ENCODE measurements at places on chromosomes 5 and 9. TPM values are rescaled to one million over a fixed set of nuclear protein-coding genes. Genes with fewer than 3 reads are reported as not detected.

DNA sequence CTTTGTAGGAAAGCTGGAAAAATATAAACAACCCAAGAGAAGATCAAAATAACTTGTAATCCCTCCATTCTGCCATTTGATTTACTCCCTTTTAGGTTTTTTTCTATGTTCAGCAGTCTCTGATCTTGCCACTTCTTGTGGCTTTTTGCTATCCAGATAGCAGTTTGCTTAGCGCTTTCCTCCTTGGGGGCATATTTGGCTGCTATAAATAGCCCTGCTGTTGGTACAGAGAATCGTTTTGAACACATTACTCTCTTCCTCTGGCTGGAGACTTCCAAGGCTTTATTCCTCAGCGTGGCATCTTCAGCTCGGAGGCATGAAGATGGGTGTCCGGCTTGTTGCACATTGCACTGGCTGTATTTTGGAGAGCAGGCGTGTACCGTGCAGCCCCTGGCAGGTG, 38.6 kb downstream of the HMCN2 start:
- DNase-seq, result no peak

DNA sequence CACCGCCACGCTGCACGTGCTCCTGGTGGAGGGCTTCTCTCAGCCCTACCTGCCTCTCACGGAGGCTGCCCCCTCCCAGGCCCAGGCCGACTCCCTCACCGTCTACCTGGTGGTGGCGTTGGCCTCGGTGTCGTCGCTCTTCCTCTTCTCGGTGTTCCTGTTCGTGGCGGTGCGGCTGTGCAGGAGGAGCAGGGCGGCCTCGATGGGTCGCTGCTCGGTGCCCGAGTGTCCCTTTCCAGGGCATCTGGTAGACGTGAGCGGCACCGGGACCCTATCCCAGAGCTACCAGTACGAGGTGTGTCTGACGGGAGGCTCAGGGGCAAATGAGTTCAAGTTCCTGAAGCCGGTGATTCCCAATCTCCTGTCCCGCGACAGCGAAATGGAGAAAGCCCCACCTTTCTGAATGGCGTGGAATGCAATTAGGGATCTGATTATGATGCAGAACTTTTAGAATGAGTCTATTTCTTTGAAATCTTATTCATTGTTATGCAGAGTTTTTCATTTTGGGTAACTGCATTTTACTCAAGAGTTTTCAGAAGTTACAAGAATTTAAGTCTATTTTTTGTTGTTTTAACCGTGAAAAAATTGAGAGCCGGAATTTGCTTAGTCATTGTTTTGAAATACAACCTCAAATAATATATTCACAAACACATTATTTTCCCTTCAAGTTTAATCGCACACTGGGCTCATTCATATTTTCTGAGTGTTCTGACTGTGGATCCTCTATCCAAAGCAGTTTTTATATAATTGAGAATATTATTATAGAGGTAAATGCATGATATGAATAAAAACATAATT, 8.5 kb upstream of the PCDHB15 start:
- no peak for DNase-seq

DNA sequence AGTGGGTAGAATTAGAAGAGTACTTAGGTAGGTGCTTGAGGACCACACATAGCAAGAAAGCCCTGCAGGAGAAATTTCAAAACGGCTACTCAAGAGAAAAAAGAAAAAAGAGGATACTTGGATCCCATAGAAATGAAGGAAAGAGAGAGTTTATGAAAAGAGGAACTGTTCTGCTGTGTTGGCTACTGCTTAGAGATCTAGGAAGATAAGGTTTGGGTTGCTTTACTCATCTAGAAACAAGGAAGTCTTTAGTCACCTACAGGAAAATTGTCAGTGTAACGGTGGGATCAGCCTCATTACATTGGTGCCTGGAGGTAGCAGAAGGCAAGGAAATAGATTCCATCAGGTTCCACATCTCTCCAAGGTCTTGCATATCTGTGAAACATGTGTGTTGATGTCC, 14.8 kb upstream of the C5orf46 start:
- no peak for DNase-seq

GRCh38 chr5:109921735-109922380, 232.1 kb downstream of the MAN2A1 start:
- DNase-seq, result no peak

The IFNA13 gene
- not detected for total RNA-seq

The KCNV2 gene
- total RNA-seq, result not detected

GRCh38 chr5:71533615-71534014, 53.5 kb upstream of the MCCC2 start:
- no peak for DNase-seq

The DIRAS2 gene
- total RNA-seq, result 0.33 TPM

- DNase-seq, result no peak
Observed at GRCh38 chr5:96079075-96079474, 117.4 kb upstream of the ELL2 start.

DNA sequence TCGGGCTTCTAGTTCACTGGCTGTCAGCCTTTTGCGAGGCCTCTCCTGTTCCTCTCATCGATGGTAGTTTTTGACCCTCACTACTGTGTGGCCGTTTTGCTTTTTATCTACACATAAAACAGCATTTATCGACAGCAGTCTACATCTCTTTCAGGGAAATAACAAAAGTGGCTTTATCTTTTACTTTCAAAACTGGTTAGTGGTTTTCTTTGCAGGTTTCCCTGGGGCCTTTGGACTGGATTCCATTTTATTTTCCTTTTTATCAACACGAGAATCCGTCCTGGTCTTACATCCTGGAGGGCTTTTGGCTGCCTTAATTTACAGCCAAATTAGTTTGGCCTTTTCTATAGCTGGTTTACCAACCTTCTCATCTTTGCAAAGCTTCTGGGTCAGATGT, 793 bp upstream of the PKD2L2 start:
- no peak for DNase-seq

DNA sequence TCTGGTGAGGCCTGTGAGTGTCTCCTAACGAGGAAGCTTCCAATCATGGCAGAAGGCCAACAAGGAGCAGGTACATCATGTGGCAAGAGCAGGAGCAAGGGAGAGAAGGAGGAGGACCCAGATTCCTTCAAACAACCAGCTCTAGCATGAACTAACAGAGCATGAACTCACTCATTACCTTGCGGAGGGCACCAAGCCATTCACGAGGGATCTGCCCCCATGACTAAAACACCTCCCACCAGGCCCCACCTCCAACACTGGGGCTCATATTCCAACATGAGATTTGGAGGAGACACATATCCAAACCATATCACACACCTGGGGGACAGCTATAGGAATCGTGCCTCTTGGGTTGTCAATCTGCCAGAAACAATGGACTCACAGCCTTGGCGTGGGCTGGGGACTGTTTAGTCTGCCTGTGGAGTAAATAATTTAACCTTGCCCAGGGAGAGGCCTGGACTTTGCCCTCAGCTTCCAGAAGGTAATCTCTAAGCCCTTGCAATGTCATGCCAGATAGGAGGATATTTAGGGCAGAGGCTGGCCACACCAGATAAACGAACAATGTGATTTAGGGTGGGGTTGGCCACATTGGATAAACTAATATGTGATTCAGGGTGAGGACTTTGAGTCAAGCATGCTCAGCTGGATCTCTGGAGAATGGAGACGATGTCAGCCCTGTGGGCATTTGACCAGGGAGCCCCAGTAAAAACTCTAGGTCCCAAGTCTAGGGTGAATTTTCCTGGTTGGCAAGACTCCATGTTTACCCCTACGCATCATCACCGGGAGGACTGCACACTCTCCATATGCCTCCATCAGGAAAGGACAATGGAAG, 13.6 kb upstream of the VDAC1 start:
- no peak for DNase-seq

- no peak for DNase-seq
Observed at GRCh38 chr5:173383711-173384110, 55.5 kb upstream of the STC2 start.

DNA sequence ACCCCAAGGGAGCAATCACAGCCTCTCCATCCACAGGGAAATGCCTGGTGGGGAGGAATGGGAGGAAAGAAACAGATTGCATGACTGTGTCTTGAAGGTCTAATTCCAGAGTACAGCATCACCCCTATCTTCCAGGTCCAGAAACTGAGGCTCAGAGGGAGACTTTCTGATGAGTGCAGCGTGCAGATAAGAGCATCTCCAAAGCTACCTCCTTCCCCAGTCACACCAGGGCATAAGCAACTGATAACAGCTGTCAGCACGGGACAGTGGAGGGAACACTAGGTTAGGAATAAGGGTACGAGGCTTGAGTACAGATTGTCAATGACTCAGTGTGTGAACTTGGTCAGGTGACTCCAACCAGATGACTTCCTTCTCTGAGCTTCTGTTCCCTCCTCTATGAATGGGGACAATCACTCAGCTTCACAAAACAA, 126.9 kb downstream of the KCNIP1 start:
- no peak for DNase-seq
